ENCODE measurements at places on chromosomes 12 and 14.

DNA sequence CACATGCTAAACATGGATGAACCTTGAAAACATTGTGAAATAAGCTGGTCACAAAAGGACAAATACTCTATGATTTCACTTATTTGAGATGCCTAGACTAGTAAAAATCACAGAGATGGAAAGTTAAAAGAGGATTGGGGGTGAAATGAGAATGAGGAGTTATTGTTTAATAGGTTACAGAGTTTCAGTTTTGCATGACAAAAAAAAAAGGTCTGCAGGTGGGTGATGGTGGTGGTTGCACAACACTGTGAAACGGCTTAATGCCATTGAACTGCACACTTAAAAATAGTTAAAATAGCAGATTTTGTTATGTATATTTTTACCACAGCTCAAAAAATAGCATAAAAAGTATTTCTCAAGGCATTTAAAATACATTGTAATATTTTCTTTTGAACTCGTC lies 151.9 kb upstream of the NRXN3 start:
- no peak for DNase-seq

DNA sequence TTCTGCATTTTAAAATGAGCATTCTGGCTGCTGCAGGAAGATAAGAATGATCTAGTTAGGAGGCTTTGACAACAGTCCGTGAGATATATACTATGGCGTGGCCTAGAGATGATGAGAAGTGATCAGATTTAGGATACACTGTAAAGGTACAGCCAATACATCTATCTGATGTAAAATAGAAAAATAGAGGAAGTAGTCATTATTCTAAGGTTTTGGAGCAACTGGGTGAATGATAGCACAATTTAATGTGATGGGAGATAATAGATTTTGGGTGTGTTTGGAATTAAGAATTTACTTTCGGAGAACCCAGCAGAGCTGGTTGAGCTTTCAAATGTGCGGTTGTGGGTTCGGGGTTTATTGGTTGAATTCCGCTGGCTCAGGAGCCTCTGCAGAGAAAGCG lies at the start of gene ANP32D:
Gene ANP32D (plus strand): TSS at position 301 of the 400 bp plus-strand sequence. CDS start 106 bp downstream, outside the sequence.
- no peak for DNase-seq

DNA sequence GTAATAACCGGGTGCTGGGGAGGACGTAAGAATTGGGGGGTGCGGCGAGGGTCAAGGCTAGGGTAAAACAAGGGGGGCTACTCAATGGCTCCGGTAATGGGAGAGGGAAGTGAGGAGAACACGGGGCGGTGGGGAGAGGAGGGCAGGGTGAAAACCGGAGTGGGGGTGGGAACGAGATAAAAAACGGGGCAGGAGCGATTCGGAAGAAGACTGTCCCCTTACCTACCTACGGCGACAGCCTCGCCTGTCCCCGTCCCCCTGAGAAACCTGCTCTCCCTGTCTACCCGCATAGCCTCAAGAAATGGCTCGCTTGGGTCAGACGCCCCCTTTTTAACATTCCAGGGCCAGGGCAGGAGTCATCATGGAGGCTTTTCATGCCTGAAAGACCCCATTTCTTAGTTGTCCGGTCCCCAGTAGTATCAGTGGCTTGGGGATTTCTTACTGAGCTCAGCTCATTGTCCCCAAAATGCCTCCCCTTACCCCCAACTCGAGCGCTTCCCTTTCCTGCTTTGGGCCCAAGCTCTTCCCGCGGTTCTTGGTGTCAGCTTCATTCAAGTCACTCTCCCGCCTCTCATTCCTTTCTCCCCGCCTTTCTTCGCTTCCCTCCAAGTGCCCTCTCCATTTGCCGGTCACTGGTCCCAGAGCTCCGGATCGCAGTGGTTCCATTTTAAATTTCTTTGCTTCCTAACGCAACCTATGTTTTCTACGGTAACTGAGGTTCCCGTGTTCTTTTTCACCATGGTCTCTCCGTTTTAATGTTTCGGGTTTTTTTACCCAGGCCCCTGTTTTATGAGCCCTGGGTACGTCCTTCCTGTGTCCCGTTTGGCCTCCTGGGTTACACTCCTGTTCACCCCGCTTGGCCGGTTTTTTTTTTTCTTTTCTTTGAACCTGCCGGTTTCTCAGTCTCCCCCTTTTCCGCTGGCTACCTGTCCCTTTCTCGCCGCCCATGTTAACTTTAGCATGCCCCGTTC lies 1.2 kb upstream of the WSB2 start:
- no peak for DNase-seq

DNA sequence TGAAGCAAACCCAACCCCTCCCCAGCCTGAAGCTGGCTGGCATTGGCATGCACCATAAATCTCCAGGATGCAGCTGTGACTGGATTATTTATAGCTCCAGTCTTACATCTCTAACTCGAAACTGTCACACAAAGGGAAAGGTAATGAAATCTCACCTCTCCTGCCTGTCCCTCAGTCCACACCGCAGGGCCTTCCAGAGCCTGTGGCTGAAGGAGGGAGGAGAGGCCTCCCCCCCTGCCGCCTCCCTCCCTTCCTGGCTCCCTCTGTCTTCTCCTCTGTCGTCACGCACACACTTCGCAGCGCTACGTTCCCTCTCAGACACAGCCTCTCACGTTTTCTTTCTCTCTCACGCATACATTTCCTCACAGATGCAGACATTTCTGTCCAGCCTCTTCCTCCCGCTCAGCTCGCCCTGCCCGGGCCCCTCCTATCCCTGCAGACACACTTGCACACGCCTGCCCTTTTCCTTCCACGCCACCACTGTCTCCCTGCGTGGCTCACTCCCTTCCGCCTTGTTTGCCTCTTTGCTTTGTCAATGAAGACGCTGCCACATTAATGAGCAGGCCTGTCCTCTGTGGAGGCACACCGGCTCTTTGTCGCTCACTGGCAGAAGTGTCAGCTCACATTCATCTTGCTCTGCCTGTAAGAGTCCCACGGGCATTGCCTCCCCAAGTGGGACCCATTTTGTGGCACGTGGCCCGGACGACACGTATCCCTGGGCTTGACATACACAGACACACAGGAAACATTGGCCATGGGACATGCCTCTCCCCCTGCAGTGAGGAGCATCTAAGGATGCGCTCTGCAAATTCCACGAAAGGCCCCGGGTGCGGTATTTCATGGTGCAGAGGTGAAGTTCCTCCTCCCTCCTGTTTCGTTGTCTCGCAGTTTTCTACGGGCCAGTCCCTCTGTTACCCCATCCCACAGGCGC lies 27.9 kb downstream of the IRF2BPL start:
- DNase-seq = no peak

DNA sequence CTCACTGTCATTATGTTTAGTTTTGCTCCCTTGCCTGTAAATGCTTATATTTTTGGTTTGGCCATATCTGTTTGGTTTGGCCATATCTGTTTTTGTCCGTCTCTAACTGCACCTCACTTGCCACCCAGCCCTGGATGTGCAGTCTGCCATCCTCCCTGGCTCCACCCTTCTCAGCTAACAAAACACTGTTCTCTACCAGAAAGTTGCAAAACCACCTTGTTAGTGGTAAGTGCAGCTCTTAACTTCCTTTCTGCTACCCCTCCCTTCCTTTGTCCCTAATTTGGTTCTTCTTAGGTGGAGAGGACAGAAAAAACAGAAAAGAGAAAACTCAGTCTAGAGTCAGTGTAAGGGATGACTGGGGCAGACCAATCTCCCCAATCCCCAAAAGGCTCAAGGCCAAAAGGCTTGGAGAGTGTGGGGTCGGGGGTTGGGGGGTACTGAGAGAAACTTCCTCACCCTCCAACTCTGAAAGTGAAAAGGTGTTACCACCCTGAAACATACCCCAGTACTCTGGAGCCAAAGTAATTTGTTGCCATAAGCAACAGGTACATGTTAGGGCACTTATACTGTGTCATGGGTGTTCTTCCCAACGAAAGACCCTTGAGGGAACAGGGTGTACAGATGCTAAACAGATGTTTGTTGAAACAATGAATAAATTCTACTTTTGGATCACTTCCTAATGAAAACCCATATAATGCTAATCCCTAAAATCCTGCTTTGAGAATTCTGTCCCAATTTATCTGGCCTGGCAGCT lies 5.0 kb downstream of the BIN2 start:
- DNase-seq = no peak

DNA sequence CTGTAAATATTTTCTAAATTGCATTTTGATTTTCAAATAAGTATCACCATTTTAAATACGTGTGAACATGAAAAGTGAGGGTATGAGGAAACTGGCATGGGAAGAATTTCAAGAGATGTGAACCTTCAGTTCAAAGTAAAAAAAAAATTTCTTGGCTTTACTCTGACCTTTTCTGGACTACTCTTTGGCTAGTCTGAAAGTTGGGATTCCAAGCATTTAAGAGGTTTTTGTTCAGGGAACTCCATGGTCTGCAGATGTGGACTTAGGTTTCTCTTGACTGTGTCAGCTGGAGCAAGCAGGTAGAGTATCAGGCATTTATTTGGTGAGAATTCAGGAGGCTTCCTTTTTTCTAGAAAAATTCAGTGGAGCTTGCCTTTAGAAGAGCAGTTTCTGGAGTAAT lies 311.6 kb downstream of the LRIG3 start:
- no peak for DNase-seq

GRCh38 chr14:53391631-53392285 lies 238.6 kb upstream of the DDHD1 start:
- no peak for DNase-seq

DNA sequence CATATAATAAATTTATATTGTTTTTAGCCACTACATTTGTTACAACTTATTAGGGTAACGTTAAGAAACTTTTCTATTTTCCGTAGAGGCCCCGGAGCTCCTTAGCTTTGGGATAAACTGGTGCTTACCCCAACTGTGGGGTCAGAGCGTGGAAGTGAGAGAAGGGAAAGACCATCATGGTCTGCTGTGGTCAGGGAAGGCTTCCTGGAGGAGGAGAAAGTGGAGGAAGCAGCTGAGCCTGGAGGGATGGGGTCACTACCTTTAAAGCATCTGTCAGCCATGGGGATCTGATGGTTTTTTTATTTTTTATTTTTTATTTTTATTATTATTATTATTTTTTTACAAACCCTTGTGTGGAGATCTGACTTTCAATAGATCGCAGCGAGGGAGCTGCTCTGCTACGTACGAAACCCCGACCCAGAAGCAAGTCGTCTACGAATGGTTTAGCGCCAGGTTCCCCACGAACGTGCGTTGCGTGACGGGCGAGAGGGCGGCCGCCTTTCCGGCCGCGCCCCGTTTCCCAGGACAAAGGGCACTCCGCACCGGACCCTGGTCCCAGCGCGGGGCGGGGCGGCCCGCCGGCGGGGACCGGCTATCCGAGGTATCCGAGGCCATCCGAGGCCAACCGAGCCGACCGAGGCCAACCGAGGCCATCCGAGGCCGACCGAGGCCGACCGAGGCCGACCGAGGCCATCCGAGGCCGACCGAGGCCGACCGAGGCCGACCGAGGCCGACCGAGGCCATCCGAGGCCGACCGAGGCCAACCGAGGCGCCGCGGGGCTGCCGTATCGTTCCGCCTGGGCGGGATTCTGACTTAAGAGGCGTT lies 1101.2 kb upstream of the TMEM132C start:
- peak; percentile 43 for DNase-seq

GRCh38 chr12:84732828-84733340 lies 179.7 kb downstream of the SLC6A15 start:
- DNase-seq = no peak

DNA sequence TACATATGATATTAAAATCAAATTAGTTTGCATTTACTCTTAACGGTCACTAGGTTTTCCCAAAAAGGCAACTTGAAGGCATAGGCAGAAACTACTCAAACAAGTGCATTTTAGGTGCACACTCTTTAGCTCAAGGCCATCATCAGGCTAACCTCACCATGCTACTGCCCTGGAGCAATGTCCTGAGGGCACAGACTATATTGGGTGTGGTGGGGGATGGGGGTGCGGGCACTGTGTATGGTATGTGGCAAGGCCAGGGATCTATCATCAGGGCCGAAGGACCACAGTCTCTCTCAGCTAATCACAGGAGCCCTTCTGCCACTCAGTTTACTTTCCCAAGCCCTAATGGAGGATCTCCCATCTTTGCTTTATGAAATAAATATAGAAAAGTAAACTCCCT lies 51.9 kb downstream of the SH2B3 start:
- no peak for DNase-seq

DNA sequence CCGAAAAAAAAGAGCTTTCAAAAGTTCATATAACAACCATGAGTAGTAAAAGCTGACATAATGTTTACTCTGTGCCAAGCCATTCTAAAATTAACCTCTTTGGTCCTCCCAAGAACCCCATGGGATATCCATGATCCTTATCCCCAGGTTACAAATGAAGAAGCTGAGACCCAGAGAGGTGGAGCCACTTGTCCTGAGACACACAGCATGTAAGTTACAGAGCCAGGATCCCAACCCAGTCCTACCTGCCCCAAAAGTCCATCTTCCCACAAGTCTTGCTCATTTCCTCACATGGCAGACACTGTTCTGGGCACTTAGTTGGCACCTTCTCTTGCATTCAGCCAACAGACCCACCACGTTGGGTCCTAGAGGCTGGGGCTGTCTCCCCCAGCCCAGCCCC lies 37.1 kb downstream of the TRPV4 start:
- DNase-seq = no peak

GRCh38 chr12:45268672-45269411 lies 52.9 kb downstream of the ANO6 start:
- DNase-seq = peak; percentile 80

All from HFF-Myc (cell line).